HT-29 (cell line): ENCODE measurements at places on chromosomes 4 and X. TPM values are rescaled to one million over a fixed set of nuclear protein-coding genes. Genes with fewer than 3 reads are reported as not detected.

- DNase-seq = no peak
Measured at GRCh38 chr4:24440765-24441164, 143.6 kb downstream of the DHX15 start.

DNA sequence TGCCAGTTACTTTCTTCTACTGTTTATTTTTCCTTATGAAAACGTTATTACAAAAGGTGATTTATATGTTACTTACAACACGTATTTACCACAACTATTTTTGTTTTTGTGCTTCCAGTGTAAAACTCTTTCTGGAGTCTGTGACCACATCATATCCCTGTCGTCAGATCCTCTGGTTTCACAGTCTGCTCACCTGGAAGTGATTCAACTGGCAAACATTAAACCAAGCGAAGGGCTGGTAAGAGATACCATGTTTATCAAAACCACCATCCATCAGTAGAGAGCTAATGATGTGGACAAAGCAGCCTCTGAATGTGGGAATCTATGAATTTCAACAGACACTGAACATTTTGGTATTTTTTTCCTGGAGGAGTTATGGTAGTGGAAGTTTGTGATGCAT, 116.1 kb downstream of the CNKSR2 start:
- no peak for DNase-seq

- peak; percentile 49 for DNase-seq
Measured at GRCh38 chr4:152992027-152992426, 55.9 kb downstream of the FHDC1 start.

DNA sequence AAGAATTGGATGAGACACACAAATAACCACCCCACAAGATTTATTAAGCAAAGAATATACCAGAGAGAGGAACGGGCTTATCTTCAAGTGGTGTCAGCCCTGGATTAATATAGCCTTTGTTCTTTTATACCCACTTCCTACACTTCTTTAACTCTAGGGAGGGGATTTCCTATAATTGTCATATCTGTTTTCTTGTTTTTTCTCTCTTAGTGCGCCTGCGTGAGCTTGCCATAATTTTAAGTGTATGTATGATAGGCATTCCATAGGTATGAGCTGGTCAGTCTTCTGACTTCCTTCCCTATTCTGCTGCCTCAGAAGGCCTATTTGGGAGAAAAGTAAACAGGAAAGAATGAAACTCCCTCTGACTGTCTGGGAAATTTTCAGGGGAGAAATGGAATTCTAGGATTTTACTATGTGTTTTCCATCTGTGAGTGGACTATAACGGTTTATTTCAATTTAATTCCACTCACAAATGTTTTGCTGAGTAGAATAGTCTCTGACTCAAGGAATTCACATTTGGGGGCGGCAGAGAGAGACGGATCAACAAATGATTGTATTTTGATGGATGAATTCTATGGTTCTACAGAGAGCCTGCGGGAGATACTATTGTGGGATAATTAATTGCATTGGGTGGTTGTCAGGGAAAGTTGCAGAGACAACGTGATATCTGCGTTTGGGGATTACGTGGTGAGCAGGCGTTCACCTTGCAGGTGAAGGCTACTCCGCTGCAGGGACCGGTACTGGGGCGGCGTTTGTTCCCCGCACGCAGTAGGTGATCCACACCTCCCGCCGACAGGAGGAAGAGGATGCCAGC, 626 bp upstream of the CEP135 start:
- DNase-seq = peak; percentile 67

- no peak for DNase-seq
Measured at GRCh38 chr4:147909225-147909624, 177.3 kb downstream of the ARHGAP10 start.

GRCh38 chr4:123819362-123820035, 422.9 kb downstream of the SPRY1 start:
- peak; percentile 46 for DNase-seq

- DNase-seq = peak; percentile 99
Measured at GRCh38 chr4:16140879-16141249, 57.0 kb upstream of the PROM1 start.

DNA sequence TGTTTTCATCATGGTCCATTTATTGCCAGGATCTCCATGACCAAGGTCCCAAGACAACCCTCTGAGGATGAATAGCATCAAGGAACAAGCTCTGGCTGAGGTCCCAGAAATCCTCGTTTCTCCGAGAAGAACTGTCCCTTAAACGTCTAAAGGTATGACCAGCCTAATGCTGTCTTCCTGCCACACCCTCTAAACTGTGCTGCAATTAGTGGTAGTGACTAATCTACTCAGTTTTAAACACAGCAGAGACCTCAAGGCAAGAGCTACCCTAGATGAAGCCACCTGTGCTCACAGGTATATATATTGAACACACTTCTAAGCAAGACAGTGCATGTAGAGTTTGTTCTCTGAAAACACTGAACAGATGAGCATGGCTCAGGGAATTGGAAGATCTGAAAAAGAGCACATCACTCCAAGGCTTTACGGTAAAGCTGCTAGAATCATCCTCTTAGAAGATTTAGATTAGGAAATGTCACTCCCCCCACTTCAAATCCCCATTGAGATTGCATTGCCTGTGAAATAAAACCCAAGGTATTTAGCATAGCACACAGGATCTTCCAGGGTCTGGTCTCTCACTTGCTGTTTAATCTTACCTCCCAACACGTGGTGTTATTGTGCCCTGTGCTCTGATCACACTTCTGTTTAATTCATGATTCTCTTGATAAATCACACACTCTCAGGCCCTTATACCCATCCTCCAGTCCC, 173.9 kb upstream of the VCX3A start:
- no peak for DNase-seq

DNA sequence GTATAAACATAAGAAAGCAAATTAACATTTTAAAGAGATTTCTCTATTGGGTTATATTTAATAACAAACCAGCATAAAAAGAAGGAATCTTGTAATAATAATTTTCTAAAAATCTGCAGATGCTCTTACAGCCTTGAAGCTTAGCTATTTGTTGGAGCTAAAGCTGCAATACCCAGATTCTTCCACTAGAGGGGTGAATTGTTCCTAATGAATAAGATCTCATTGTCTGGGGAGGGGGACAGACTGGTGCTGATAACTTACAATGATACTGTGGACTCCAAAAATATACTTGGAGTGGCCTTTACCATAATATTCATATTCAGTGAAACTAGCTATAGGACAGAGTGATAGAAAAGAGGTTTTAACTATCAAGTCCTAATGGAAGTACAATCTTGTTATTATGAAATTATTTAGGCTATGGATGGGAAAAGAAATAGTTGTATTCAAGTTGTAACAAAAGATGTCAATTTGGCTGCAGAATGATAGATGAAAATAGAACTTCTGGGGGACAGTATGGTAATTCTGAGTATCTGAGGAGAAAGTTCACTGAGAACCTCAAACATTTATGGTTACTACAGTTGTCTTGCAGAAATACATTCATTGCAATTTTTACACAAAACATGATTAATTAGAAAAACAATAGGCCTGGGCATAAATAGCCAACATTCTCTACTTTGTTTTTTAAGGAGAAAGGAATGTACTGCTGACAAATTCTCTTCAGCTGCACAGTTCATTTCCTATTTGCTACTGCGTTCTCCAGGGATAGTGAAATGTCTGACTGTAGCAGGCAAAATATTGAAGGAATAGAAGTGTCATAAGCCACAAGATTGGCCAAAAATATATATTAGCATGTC, 443.3 kb downstream of the GBA3 start:
- peak; percentile 74 for DNase-seq

The IL9R gene
- total RNA-seq = 1.0 and 2.7 TPM in 2 replicates

The XAGE3 gene
- total RNA-seq = not detected in 2 replicates

The KCNE5 gene
- total RNA-seq = 0.23 and 0.34 TPM in 2 replicates

The MAGEA9B gene
- not detected in 2 replicates for total RNA-seq

The ADGRL3 gene
- 0.03 TPM in 1 of 2 replicates, not detected in the other for total RNA-seq

The TBC1D9 gene
- total RNA-seq = 8.4 and 9.0 TPM in 2 replicates

The HTN3 gene
- total RNA-seq = not detected in 2 replicates
